Stimulated activated CD8-positive, alpha-beta memory T cell treated with anti-CD3 and anti-CD28 coated beads, Interleukin-7, amount 100 ng/mL, for 48 hours (primary cell): ENCODE measurements at places on chromosomes 4 and X.

- no peak for DNase-seq
Observed at GRCh38 chrX:67693928-67694327, 150.1 kb downstream of the AR start.

DNA sequence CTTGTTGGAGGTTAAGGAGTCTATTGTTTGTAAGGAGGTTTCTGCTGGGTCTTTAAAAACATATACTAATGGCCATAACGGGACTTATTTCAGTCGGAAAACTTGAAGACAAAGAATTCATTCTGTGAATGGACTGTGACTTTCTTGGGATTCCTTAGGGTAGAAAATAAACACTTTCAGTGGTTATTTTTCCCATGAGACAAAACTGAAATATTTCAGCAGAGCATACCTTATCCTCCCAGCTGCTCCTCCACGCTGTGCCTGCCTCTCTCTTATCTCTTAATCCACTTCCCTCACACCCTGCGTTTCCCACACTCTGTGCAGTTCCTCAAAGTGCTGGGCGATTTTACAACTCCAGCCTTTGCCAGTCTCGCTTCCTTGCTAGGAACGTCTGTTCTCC is 47.1 kb upstream of the SORBS2 start:
- no peak for DNase-seq

- DNase-seq = peak; percentile 70
Observed at GRCh38 chrX:39874202-39874816, 223.4 kb downstream of the BCOR start.

DNA sequence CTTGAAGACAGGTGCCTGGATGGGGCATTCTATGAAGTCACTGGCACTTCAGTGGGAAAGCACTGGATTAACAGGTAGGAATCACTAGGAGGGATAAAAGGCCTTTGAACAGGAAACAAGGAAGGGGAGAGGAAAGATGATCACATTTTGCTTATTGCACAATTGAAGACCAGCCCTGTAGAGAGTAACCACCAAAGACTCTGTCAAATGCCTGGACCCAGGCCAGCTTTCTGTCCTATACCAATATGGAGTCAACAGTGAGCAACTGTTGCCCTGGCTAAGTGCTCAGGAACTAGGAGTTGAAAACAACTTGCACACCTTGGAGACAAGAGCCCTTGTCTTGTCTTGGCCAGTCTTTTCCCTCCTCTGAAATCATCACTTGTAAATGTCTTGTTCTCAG is 14.1 kb upstream of the RTL3 start:
- DNase-seq = no peak

DNA sequence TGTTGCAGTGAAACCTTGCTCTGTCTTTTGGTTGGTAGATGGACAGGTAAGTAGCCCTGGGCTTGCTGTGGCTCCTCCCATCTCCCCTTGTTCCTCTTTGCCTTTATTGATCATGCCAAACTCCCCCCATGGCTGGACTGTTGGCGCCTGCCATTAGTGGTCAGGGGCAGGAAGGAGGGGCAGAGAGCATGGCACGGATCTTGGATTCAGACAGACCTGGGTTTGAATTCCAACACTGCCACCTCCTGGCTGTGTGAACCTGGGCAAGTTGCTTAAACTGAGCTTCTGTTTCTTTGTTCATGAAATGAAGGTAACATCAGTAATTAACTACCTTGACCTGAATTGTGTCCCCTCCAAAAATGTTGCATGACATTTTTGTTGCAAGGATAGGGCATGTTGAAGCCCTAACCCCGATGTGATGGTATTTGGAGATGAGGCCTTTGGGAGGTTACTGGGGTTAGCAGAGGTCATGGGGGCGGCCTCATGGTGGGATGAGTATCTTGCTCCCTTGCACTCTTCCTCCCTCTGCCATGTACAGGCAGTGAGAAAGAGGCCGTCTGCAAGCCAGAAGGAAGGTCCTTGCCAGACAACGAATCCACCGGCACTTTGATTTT is 6.0 kb downstream of the SLC2A9 start:
- DNase-seq = no peak

DNA sequence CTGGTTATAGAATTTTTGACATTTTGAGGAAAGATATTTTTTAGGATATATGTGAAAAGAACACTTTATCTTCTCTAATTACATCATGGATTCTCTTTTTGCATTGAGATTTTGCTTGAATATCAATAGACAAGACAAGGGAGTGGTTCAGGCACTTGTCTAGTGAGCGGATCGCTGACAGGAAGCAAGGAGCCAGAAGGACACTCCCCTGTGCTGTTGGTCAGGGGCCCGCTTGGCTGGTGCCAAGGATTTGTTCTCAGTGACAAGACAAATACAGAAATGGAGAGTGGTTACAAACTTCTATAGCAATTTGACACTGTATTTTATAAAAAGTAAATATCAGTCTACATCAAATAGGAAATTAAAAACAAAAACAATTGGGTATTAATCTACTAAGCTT is 60.0 kb downstream of the SLC9B1 start:
- no peak for DNase-seq

DNA sequence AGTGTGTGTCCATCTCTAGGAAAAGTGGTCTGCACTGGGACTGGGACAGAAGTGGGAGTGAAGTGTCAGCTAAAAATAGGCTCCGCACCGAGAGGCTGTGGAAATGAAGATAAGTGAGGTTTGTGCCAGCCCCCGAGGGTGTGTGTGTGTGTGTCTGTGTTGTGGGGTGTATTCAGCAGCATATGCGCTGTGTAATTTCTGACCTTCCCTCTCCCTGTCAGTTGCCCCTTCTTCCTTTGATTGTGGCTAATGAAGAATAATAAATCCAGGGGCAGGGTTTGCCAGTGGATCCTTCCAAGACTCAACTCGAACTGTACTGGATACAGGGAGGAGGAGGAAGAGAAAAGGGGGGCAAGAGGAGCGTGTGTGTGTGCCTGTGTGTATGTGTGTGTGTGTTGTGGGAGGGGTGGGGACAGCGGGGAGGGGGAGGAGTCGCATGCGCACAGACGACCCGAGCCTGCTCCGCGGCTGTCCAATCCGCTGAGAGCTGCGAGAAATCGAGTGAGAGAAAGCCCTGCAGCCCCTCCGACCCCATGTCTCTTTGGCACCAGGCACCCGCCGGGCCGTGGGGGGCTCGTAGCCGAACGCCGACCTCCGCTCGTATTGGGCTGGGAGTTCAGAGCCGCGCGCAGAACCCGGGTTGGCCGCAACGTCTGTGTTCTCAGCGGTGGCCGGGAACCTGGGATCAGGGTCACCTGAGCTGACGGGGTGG is 916 bp upstream of the POU4F2 start:
- DNase-seq = no peak

DNA sequence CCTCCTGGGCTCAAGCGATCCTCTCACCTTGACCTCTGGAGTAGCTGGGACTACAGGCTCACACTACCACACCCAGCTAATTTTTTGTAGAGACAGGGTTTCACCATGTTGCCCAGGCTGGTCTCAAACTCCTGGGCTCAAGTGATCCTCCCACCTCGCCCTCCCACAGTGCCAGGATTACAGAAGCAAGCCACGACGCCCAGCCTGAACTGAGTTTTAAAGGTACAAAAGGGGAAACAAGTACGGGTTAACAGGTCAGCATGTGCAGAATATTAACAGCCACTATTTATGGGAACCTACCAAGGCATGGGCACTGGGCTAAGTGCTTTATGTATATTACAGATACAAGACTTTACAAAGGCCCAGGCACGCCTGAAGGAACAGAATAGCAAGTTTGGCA is 164.3 kb upstream of the GPC4 start:
- DNase-seq = no peak

GRCh38 chr4:114807759-114808404 is 209.3 kb downstream of the UGT8 start:
- no peak for DNase-seq

- no peak for DNase-seq
Observed at GRCh38 chr4:29541757-29542156, 1178.4 kb upstream of the PCDH7 start.

DNA sequence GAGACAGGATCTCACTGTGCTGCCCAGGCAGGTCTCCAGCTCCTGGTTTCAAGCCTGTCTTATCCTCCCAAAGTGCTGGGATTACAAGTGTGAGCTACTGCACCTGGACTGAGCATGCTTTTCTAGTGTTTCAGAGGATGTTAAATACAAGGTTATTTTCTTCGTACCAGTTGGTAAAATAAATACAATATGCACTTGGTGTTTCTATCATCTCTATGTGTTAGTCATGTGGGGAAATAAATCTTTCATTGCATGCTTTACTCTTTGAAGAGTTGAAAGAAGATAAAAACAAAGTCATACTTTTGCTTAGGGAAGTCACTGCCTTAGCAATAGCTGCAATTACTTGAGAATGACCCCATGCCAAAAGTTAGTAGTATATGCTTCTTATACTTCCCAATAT is 162.3 kb downstream of the PCDH7 start:
- DNase-seq = no peak

GRCh38 chr4:79679859-79680258 is 271.8 kb upstream of the GK2 start:
- no peak for DNase-seq

- no peak for DNase-seq
Observed at GRCh38 chrX:145609951-145610511, 207.6 kb upstream of the SLITRK2 start.

- no peak for DNase-seq
Observed at GRCh38 chrX:121256647-121257046, 209.2 kb downstream of the GLUD2 start.

DNA sequence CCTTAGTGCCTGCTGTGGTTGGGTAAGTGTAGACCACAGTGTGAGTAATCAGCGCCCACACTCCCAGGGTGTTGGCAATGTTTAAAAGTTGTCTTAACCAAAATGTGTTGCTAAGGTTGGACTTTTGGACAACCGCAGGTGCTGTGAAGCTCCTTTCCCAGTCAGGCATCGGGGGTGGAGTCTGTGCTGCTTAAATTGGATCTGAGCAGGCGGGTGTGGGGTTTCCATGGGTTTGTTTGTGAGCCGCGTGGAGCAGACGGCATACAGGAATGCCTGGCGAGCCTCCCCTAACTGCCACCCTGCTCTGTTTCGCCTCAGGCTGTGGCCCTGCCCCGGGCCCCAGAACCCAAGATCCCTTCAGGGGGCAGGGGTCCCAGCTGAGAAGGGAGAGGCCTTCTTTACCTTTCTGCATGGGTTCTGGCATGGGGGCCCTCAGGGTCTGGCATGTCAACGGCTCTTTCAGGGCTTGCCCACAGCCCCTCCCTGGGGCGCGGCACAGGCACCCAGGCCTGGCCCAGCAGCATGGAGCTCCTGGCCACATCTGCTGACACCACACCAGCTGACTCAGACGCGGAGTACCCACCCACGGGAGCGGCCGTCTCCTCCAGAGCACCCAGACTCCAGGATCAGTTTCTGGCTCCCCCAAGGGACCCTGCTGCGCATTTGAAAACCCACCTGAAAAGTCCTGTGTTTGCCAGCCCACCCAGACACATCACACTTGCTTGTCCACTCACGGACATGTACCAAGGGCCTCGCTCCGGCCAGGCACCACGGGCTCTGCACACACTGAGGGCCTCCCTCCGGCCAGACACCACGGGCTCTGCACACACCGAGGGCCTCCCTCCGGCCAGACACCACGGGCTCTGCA is 5.1 kb upstream of the SPON2 start:
- DNase-seq = peak; percentile 35

- no peak for DNase-seq
Observed at GRCh38 chr4:85955620-85956292, 404.1 kb downstream of the MAPK10 start.

GRCh38 chr4:3475041-3475712 is 12.1 kb downstream of the DOK7 start:
- no peak for DNase-seq

- DNase-seq = no peak
Observed at GRCh38 chr4:101670897-101671296, 119.6 kb upstream of the BANK1 start.

DNA sequence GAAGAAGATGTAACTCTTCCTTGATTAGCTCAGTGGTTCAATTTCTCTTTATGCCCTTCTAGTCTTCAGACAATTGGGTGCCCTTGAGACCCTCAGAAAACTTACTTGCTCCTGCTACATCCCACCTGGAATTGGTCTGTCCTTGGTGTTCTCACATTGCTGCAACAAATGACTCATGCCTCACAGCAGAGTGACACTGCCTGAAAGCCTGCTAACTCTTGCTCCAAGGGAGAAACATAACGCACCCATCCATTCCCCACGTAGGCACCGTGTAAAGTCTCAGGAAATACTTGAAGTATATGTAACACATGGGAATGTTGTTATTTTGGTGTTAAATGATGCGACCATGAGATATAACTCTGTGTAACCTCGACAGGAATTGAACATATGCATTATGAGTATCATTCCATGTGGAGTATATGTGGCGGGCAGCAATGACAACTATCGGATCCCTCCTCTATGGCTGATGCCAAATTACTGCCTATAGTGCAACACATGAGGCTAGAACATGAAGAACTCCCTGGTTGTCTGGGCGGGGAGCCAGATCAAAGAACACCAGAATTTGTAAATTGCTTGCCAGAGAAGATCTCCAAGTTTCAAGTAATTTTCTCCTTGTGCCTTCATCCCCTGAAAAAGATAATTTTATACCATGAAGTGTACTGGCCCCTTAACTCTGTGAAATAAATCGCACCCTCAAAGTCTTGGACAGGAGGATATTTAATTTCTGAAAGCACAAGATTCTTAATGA is 231.3 kb upstream of the STK26 start:
- no peak for DNase-seq

DNA sequence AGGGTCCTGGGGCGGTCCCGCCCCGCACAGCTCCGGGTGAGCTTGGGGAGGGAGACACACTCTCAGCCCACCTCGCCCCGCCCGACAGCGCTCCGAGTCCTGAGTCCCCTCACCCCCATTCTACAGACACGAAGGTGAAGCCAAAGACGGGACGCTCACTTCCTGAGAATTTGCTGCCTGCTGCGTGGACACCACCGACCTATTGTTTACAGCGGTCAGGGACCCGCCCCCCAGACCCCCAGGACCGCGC is 796 bp upstream of the ZNF141 start:
- DNase-seq = no peak

DNA sequence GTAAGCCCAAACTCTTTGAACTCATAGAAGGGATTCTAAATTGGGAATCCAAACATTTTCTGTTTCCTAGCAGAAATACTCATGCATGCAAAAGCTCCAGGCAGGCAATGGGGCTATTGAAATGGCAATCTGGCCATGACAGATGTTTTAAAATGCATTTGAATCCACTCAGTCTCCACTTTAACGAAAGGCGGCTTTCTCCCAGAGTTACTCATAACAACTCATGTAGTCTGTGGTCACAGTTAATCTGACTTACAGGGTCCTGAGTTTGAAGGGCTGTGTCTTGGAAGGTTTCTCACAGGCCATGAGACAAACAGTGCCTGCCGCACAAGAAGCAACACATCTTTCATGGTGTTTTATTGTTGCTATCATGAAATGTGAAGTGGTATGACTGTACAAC is 185.7 kb downstream of the AMELX start:
- no peak for DNase-seq

GRCh38 chr4:83993774-83994173 is 457.9 kb downstream of the GPAT3 start:
- DNase-seq = no peak

DNA sequence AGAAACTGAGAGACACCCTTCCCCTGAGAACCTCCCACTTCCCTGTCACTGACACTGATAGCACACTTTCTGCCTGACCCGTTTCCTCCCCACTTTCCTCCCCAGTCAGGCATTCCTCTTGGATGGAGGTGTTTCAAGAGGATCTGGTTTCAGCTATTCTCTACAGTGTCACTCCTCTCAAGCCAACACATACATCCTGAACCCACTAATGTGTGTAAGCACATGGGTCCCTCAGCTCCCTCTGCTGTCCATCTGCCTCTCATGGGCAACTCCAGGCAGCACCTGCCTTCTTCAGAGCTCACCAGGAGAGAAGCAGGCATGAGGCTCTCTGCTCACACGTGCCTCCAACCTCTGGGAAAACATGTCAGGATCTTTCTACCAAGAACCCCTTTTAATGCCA is 207.6 kb downstream of the NAF1 start:
- DNase-seq = no peak

GRCh38 chrX:144681501-144681900 is 565.8 kb upstream of the SPANXN1 start:
- no peak for DNase-seq
